ENCODE measurements at places on chromosomes 5 and 9.
A peak's percentile ranks its signal among the peaks of the same experiment; 100 is the strongest.

- no peak for DNase-seq
Measured at GRCh38 chr9:90698871-90699440, 56.3 kb upstream of the DIRAS2 start.

GRCh38 chr5:59741599-59741998, 151.9 kb downstream of the PDE4D start:
- DNase-seq = no peak

- no peak for DNase-seq
Measured at GRCh38 chr9:2032234-2032633, 17.1 kb downstream of the SMARCA2 start.

GRCh38 chr9:111161015-111161415, 122.7 kb upstream of the LPAR1 start:
- peak; percentile 82 for DNase-seq

DNA sequence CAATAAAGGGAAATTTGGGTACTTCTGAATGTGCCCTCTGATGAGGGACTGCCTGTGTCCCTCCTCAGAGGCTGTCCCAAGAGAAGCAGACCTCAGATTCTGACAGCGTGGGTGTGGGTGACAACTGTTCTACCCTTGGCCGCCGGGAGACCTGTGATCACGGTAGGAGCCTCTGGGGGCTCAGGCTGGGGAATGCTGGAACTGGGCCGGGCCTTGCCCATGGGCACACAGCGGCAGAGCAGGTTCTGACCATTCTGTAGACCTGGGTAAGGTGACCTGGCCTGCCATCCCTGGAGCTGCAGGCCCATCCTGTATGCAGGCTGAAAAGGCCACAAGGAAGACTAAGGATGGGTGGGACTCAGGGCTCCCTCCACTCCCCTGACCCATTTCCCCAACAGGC, 29.5 kb upstream of the GRPEL2 start:
- no peak for DNase-seq

DNA sequence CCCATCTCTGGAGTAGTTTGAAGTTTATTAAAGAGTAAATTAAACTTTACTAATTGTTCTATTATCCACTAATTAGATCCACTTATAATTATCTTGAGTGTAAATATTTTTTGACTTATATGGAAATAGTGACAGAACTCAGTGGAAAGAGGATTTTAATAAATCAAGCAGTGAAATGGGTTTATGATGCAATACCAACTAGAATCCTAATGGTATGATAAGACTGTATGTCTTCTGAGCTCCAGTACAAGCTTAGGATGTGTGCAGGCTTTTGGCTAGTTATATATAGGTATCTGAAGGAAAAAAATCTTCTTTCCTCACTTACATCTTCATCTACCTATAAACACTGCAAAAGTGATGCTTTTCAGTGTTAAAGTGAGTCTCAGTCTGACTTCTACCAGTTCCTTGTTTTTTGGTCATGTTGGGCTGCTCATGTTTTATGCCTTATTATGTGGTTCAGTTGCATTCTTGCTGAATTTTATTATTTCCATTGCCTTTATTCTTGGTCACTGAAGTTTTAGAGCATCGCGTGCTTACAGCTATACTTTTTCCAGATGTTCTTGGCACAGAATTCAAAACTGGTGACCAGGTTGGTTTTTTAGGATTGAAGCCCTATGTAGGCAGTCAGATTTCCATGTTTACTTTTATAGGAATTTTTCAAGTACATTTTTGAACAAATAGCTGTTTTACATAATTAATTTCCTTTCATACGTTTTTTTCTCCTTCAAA, 30.5 kb downstream of the XRCC4 start:
- peak; percentile 3 for DNase-seq

DNA sequence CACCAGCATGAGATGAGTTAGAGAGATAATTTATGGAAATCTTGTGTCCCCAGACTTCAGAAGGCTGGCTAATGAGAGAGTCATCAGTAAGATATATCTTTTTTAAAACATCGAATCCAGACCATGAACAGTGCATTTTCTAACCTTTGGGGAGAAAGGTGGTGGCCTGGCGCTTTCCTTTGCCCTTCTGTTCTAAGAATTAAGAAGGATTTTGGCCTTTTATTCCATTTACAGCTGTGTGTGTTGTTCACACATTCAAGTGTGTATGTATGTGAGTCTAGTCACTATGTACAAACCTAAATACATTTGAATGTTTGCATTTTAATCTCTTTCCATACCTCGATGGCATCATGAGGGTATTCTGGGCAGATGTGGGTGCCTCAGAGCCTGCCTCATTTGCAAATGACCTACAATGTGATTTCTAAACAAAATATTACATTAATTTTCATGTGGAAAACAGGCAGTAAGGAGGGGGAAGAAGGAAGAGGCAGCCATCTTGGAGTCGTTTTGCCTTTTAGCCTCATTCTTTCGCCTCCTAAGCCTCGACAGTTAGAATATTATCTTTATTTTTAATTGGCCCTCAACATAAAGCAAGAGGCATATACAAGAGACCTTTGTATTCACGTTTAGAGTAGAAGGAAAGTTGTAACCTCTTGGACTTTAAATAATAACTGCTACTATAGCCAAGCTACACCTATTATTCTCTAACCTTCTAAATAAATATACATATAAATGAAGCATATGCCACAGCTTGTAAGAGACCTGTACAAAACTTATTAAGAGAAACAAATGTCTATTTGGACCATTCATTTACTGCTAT, 125.3 kb upstream of the TMEM161B start:
- DNase-seq = no peak

- DNase-seq = peak; percentile 64
Measured at GRCh38 chr9:95091601-95092261, 225.8 kb downstream of the FANCC start.

GRCh38 chr5:90803876-90804275, 245.3 kb downstream of the ADGRV1 start:
- DNase-seq = no peak

- DNase-seq = no peak
Measured at GRCh38 chr9:132078699-132079356, 839 bp downstream of the MED27 start.

DNA sequence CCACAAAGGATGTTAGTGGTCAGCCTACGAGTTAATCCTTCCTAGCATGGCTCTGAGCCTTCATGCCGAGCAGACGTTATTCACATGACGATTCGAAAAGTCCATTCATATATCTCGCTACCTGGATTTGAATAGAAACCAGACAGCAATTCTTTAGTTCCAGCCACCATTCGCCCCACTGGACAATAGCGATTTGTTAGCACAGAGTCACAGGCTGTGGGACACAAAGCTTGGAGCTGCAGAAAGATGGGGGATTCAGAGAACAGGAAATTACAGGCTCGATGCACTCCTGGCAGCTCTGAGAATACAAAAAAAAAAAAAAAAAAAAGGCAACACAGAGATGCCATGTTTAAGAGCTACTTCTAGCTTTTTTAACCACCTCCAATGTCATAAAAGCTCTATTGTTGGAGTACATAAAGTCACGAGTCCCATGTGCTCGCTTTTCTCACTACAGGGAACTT, 110.7 kb downstream of the NR6A1 start:
- DNase-seq = peak; percentile 72

- DNase-seq = no peak
Measured at GRCh38 chr5:72351376-72351775, 31.2 kb downstream of the PTCD2 start.

DNA sequence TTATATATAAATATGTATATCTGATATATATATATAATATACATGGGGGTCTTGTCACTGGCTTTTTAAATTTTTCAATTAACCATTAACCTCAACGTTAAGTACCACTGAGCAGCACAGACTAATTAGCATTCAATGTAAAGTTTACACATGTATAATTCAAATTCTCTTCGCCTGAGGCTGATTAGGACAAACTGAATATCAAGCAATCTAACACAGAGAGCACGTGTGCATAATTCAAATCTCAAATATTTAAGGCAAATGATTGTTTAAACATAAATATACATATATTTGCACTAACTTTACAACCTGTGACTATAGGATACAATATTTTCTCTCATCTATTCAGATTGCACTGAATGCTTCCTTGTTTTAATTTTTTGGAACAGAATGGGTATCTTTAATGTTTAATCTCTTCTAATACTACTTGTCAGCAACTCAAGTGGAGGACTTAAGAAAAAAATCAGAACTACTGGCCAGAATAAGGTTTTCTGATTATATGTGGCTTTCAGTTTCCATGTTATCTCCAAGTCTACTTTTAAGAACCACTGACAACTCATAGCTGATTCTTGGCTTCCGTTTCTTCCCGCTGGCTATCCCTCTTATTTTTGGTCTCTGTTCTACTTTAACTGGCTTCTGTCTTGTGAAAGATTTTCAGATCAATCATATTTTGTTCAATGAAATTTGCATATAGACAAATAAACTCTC, 204.8 kb downstream of the MLLT3 start:
- no peak for DNase-seq

DNA sequence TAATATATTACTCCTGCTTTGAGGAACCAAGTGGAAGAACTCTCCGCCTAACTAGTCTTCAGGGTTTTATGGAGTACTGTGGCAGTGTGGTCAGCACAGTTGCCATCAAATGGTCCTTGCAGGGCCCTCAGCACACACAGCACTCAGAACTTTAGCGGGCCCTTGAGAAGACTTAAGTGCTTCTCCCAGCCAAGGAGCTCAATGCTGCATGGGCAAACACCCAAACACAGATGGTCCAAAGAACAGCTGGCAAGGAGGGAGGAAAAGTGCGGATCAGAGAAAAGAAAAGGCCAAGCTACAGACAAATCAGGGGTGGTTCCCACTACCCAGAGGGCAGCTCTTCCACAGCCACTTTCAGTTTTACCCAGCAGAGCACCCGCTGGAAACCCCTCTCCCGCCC, 98.6 kb downstream of the SPOCK1 start:
- no peak for DNase-seq

GRCh38 chr9:94829380-94830070, 103.0 kb downstream of the AOPEP start:
- DNase-seq = no peak

DNA sequence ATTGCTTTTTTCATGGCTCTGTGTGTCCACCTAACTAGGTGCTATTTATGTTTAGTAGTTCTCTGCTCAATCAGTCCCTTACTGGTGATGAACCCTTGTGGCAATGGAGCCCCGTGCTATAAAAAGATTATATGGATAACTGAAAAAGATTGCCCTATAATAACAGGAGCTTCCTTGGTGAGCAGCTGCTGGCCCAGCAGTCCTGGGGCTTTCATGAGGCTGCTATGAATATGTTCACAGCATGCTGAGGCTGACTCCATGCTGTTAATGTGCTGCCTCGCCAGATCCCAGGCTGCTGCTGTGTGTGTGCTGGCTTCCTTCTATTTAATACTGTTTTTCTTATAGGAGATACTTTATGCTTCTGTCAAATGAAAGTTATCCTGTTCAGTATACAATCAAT, 357.5 kb downstream of the TAF11L14 start:
- DNase-seq = no peak

GRCh38 chr9:115393976-115394775, 276.2 kb upstream of the TNC start:
- peak; percentile 66 for DNase-seq

GRCh38 chr9:76336027-76336426, 58.2 kb downstream of the RFK start:
- DNase-seq = no peak

GRCh38 chr9:97176206-97176605, 131.3 kb upstream of the CCDC180 start:
- no peak for DNase-seq

DNA sequence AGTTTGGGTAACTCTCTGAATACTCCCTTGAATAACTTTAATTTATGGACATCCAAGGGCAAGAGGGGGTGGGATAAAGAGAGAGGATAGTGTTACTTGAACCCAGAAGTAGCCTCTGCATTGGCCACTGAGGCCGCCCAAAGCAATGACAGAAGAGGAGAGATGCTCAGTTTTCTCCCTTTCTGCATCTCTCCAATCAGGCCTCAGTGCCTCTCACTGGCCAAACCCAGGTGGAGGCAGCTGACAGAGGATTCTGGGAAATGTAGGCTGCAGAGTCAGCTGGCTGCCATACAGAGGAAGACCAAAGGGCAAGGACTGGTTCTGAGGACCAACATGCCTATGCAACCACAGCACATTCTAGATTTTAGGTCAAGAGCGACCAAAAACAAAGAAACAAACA, 719.4 kb downstream of the MAT2B start:
- DNase-seq = no peak

DNA sequence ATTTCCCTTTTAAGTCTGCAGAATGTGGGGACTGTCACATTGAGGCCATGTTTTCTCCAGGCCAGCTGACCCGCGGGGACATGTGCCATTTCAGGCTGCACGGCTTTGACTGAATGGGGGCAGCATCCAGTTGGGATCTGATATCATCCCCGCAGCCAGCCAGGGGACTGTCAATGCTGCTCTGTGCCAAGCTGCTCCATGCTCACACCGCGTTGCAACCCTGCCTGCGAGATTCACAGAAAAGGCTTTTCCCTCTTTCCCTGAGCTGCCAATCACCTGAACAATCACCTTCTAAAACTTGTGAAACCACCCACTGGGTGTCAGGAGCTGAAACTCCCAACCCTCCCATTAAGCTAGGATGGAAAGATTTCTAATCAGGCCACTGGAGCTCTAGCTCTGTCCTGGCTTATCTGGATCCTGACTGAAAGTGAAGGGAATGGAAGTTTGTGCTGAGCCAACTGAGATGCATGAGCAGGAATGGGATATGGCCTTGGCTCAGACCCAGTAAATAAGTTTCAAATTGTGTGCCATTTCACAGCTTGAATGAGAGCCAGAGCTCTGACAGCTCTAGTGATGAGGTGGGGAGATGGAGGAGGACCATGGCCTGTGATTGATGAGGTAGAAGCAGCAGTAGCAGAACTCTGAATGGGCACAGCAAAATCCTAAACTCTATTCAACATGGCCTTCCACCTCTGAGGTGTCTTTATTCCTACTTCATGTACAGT, 34.5 kb upstream of the ZNF366 start:
- DNase-seq = no peak

GRCh38 chr5:54905942-54906537, 79.4 kb downstream of the ESM1 start:
- DNase-seq = peak; percentile 66

DNA sequence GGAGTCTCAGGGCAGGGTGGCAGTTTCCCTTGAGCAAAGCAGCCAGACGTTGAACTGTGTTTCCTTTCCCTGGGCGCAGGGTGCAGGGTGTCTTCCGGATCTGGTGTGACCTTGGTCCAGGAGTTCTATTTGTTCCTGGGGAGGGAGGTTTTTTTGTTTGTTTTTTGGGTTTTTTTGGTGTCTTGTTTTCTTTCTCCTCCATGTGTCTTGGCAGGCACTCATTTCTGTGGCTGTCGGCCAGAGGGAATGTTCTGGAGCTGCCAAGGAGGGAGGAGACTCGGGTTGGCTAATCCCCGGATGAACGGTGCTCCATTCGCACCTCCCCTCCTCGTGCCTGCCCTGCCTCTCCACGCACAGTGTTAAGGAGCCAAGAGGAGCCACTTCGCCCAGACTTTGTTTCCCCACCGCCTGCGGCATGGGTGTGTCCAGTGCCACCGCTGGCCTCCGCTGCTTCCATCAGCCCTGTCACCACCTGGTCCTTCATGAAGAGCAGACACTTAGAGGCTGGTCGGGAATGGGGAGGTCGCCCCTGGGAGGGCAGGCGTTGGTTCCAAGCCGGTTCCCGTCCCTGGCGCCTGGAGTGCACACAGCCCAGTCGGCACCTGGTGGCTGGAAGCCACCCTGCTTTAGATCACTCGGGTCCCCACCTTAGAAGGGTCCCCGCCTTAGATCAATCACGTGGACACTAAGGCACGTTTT, 3.5 kb upstream of the PHYHD1 start:
- DNase-seq = peak; percentile 66
